ENCODE measurements at places on chromosomes 5 and 9.

- DNase-seq, result no peak
These were observed 101.1 kb downstream of the PSD2 start for GRCh38 chr5:139896718-139897117.

DNA sequence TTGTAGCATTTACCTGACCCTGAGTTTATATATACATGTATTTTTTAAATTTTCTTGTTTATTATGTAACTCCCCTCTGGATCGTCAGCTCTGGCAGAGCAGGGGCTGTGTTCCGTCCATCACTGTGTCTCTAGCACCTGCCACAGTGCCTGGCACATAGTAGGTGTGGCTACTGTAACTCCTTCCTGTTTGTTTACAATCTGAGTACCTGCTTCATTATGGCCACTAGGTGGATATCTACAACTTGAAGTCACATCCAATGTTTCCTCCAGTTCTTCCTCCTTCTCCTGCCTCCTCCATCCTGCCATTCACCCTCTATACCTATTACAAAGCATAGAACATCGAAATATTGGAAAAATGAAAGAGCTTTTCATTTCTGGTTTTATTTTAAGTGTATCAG, 14.2 kb upstream of the PPP1R2B start:
- DNase-seq, result no peak

- DNase-seq, result no peak
These were observed 5.2 kb downstream of the SLC31A2 start for GRCh38 chr9:113155911-113156588.

DNA sequence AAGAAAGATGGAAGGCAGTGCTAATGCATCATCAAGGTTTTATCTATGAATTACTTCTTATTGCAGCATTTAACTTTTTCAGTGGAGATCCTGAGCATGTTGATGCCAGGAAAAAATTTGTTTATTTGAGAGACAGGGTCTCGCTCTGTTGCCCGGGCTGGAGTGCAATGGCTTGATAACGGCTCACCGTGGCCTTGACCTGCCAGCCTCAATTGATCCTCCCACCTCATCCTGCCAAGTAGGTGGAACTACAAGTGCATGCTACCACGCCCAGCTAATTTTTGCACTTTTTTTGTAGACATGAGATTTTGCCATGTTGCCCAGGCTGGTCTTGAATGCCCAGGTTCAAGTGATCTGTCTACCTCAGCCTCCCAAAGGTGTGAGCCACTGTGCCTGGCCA, 47.2 kb downstream of the AOPEP start:
- no peak for DNase-seq

GRCh38 chr9:99677281-99677680, 144.4 kb upstream of the NR4A3 start:
- no peak for DNase-seq

DNA sequence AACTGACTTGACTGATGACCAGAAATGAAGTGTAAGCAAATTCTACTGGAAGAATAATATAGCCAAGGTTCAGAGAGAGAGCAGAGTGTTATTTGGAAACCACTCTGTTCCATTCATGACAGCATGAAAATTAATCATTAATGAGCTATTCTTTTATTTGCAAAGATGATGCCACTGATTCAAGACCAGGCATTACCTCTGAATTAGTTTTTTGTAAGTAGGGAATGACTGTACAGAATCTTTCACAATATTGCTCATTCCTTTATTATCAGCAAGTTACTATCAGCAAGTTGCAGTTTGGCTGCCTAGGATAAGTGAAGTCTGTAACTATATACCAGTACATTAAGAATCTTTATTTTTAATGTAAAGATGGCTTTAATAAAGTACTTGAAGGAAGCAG, 75.1 kb upstream of the RGMB start:
- DNase-seq, result no peak

Measured in anterior cingulate cortex (tissue), 58 donors.